ENCODE measurements at places on chromosomes 12 and 14.

DNA sequence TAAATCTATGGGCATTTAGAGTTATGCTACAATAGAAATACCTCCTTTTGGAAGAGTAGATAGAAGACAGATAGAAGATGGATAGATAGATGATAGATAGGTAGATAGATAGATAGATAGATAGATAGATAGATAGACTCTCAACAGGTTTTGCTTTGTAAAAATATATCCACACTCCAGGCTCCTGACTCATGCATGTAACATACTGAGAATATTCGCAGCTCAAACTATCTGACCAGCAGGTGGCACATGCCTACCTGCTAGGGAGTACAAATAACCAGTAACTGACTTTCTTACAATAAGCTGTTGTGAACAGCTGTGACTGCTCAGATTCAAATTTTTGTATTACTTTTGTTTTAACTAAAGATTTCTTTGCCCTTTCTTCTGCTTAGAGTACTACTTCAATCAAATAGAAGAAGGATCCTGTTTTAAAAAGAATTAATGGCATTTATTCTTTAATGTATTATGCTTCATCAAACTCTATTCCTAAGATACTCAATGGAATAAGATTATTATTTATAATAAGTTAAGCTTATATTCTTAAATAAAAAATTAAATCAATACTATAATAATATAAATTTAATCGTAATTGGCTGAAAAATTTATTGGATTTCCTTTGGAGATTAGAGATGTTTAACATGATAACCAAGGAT lies 15.8 kb upstream of the CPNE8 start:
- no peaks in the 10 kb centered on the region for H3K27me3 ChIP-seq
- peak; percentile 53 for DNase-seq
- H3K27ac ChIP-seq: no peak overlapping the region
- no peaks in the 10 kb centered on the region for H3K36me3 ChIP-seq
- no peaks in the 10 kb centered on the region for H3K4me1 ChIP-seq

GRCh38 chr14:103070971-103071542 lies 13.0 kb upstream of the LBHD2 start:
- DNase-seq: no peak
- H3K27ac ChIP-seq: no peak overlapping the region
- H3K36me3 ChIP-seq: no peaks in the 10 kb centered on the region
- no peak overlapping the region for H3K4me3 ChIP-seq

DNA sequence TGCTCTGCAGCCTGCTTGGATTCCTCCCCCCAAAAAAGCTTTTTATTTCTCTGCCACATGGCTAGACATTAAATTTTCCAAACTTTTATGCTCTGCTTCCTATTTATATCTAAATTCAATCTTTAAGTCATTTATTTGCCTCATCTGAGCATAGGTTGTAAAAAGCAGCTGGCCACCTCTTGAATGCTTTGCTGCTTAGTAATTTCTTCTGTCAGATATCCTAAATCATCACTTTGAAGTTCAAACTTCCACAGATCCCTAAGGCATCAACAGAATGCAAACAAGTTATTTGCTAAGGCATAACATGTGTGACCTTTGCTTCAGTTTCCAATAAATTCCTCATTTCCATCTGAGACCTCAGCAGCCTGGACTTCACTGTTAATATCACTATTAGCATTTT lies 209.6 kb downstream of the FSCB start:
- peaks cover 9% of the 10 kb centered on the region for H3K4me1 ChIP-seq
- no peak for DNase-seq
- H3K4me3 ChIP-seq: no peak overlapping the region
- H3K27me3 ChIP-seq: no peaks in the 10 kb centered on the region

DNA sequence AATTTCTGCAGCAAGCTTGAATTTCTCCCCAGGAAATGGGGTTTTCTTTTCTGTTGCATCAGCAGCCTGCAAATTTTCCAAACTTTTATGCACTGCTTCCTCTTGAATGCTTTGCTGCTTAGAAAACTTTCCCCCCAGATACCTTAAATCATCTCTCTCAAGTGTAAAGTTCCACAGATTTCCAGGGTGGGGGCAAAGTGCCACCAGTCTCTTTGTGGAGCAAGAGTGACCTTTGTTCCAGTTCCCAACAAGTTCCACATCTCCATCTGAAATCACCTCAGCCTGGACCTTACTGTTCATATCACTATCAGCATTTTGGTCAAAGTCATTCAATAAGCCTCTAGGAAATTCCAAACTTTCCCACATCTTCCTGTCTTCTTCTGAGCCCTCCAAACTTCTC lies 241.6 kb upstream of the TMTC1 start:
- H3K27ac ChIP-seq: no peak overlapping the region
- DNase-seq: no peak
- H3K4me1 ChIP-seq: peaks cover 6% of the 10 kb centered on the region
- H3K4me3 ChIP-seq: no peak overlapping the region
- H3K36me3 ChIP-seq: peaks cover 31% of the 10 kb centered on the region
- H3K27me3 ChIP-seq: no peaks in the 10 kb centered on the region

DNA sequence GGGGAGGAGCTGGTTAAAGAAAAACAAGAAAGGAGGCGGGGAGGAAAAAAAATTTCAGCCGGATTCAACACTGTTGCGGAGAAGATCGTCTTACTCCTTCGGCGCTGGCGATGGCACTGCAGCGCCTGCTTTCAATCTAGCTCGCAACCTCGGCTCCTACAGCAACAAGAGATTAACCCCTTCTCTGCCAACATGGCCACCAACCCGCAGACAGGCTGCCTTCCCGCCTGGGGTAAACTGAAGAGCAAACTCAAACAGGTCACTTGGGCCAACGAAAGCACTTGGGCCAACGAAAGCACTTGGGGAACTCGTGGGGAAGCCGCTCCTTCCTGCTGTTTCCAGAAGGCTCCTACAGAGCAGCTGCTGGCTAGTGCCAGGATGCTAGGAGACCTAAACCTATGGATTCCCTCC lies 73.7 kb downstream of the CIT start:
- H3K27me3 ChIP-seq: no peaks in the 10 kb centered on the region
- peak; percentile 54 for DNase-seq
- peak overlapping the region; percentile 75 for H3K27ac ChIP-seq
- H3K36me3 ChIP-seq: peaks cover 22% of the 10 kb centered on the region
- peaks cover 28% of the 10 kb centered on the region for H3K4me1 ChIP-seq

DNA sequence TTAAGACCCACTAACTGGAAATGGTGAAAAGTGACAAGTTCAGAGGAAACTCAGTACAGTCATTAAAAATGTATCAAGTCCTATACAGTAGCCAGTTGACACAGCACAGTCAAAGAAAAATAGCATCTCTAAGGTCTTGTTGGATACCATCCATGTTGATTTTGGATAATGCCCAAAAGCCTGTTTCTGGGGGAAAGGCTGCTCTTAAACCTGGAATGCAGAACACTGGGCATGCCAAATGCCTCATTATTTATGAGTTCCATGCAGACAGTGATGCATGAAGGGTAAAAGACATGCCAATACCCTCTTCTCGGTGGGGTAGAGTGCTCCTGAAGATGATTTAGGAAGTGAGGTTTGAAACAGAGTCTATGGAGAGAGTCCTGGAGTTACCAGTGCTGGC lies 29.6 kb downstream of the KCNK13 start:
- no peak overlapping the region for H3K27ac ChIP-seq
- H3K27me3 ChIP-seq: peaks cover 10% of the 10 kb centered on the region
- peaks cover 7% of the 10 kb centered on the region for H3K36me3 ChIP-seq
- DNase-seq: no peak
- no peak overlapping the region for H3K4me3 ChIP-seq
- H3K4me1 ChIP-seq: peaks cover 12% of the 10 kb centered on the region

DNA sequence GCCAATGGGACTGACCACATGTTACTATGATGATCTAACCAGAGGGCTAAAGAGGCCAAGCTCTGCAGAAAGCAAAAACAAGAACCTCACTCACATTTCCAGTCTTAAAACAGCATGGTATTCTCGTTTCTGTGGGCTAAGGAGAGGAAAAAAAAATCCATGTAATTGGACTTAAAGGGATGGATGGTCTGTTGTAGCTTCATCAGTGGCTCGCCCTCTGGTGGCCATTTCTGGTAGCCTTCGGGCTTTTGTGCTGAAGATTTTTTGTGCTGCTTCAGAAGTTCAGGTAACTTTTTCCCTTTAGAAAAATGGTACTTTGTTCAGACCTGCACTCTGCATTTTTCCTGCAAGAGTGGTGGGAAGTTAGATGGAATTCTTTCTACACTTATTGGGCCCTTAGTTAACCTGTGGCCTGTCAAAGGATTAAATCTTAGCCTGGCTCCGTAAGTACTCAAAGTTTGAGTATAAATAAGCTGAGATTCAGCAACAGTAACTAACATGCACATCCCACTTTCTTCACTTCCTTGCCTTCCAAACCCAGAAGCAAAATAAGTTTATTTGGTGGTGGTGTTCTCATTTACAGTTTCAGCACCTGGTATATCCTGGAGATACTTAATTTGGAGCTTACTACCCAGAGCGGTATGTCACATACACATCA lies 22.3 kb downstream of the DCAF4 start:
- peaks cover 16% of the 10 kb centered on the region for H3K36me3 ChIP-seq
- no peak overlapping the region for H3K4me3 ChIP-seq
- peak; percentile 82 for DNase-seq
- no peaks in the 10 kb centered on the region for H3K27me3 ChIP-seq
- H3K27ac ChIP-seq: no peak overlapping the region
- no peaks in the 10 kb centered on the region for H3K4me1 ChIP-seq

DNA sequence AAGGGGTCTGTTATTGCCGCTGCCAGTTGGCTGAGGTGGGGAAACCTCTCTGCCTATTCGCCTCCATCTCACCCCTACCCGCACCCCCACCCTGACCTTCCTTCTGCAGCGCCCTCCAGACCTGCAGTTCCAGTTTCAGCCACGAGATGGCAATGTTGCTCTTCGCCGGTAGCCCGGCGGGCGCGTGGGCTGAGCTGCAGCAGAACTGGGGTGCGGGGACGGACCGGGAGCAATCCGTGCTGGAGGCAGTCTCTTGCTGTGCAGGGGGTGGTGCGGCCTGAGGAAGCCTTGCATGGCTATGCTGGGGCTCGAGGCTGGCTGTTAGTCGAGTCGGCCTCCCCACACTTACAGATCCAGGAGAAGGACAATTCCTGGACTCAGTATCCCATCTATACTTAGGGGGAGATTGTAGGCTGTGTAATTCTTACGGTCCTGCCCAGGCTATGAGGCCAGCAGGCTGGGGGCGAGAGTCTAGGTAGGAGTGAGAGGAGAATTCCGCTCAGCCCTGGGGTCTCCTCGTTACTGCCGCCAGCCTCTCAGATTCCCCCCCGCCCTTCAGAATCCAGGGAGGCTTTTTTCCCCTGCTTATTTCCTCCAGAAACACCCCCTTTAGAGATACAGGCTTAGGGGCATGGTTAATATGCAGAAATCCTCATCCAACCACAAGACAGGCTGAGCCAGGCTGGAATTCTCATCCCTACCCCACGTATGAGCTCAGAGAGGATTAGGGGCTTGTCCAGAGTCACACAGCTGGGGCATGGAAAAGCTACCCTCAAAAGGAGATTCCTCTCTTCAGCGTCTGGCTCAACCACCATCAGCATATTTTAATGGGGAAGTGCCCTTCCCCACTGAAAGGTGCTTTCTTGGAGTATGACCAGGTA lies 118.2 kb downstream of the AACS start:
- H3K4me1 ChIP-seq: peaks cover 37% of the 10 kb centered on the region
- H3K4me3 ChIP-seq: peak overlapping the region; percentile 62
- H3K36me3 ChIP-seq: no peaks in the 10 kb centered on the region
- H3K27ac ChIP-seq: no peak overlapping the region
- DNase-seq: peak; percentile 91

GRCh38 chr12:132942611-132943010 lies 13.5 kb downstream of the ZNF605 start:
- H3K27ac ChIP-seq: no peak overlapping the region
- H3K27me3 ChIP-seq: no peaks in the 10 kb centered on the region
- H3K4me1 ChIP-seq: no peaks in the 10 kb centered on the region
- peaks cover 68% of the 10 kb centered on the region for H3K36me3 ChIP-seq
- no peak for DNase-seq

DNA sequence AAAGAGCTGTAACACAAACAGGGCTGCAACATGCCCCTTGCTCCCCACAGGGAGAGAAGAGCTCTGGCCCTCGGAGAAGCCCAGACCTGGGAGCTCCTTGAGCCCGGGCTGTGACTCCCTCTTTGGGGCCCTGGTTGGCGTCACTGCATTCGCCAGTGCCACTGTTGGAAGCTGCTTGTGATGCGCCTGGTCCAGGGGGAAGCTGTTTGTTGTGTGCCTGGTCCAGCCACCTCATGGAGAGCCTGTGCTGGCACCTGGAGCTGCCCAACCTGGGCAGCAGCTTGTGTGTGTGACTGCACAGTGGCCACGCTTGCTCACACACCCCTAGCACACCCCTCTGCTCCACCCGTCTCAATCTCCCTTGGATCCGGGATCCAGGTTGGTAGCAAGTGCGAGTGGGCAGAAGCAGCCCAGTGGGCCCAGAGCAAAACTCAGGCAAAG lies 49.5 kb downstream of the A2M start:
- DNase-seq: no peak
- peaks cover 20% of the 10 kb centered on the region for H3K4me1 ChIP-seq
- H3K4me3 ChIP-seq: peak overlapping the region; percentile 68
- H3K36me3 ChIP-seq: no peaks in the 10 kb centered on the region

- no peaks in the 10 kb centered on the region for H3K36me3 ChIP-seq
- no peak overlapping the region for H3K27ac ChIP-seq
- peaks cover 61% of the 10 kb centered on the region for H3K4me1 ChIP-seq
- DNase-seq: no peak
- peaks cover 100% of the 10 kb centered on the region for H3K27me3 ChIP-seq
Measured at GRCh38 chr12:114667669-114668150, 16.3 kb downstream of the TBX3 start.

GRCh38 chr12:7877420-7877819 lies 4.7 kb upstream of the SLC2A14 start:
- peaks cover 7% of the 10 kb centered on the region for H3K36me3 ChIP-seq
- no peak overlapping the region for H3K4me3 ChIP-seq
- H3K27me3 ChIP-seq: no peaks in the 10 kb centered on the region
- DNase-seq: no peak

DNA sequence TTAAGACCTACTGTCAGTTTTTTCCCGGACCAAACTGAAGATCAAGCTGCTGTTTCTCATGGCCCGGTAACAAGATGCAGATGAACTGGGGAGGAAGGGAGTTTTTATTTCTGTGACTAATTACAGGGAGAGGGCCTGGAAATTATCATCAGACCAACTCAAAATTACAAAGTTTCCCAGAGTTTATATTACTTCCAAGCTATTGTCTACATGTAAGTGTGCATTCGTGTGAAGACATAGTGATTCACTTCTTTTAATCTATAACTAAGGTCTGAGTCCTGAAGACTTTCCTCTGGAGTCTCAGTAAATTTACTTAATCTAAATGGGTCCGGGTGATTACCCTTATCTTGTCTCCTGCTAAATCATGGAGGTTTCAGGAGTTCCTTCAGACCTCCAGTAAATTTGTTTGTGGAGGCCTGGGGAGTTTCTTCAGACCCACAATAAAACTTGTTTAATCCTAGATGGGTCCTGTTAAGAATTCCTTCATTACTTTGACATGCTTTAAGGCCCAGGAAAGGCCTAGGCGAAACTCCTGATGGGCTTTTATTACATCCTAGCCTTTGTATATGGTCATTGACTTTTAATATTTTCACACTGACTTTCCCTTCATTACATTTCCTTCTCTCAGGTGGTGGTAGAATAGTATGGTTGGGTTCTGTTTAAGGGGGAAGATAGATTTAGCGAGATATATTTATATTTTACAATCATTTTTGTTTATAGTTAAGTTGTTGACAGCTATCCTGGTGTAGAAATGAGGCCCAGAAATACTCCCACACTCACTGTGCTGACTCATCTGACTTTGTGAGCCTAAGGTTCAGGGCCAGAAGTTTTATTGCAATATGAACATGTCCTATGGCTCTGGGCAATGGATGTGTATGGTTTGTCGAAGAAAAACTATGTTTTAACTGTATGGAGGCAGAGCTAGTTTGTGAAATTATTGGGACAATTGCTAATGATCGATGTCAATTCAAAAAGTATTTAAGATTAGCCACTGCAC lies 627.0 kb upstream of the FBXO33 start:
- no peak for DNase-seq
- no peak overlapping the region for H3K4me3 ChIP-seq
- H3K27me3 ChIP-seq: no peaks in the 10 kb centered on the region
